ENCODE measurements at places on chromosomes 16 and 17.

DNA sequence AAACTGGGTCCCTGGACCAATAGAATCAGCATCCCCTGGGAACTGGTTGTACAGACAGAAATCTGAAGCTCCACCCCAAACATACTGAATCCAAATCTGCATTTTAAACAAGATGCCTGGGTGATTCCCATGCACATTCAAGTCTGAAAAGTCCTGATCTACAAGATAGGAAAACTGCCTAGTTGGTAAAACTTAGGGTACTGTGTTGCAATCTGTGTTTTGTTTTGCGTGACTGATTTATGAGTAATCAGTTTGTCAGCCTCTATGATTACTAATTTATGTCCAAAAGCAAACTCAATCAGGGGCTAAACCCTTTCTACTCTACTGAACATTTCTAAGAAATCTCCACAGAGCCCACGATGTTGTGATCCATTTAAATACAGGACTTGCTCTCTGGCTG, 103.8 kb downstream of the YPEL2 start:
- no peak for DNase-seq

GRCh38 chr17:48037838-48038323, 284 bp upstream of the COPZ2 start:
- no peak for DNase-seq

DNA sequence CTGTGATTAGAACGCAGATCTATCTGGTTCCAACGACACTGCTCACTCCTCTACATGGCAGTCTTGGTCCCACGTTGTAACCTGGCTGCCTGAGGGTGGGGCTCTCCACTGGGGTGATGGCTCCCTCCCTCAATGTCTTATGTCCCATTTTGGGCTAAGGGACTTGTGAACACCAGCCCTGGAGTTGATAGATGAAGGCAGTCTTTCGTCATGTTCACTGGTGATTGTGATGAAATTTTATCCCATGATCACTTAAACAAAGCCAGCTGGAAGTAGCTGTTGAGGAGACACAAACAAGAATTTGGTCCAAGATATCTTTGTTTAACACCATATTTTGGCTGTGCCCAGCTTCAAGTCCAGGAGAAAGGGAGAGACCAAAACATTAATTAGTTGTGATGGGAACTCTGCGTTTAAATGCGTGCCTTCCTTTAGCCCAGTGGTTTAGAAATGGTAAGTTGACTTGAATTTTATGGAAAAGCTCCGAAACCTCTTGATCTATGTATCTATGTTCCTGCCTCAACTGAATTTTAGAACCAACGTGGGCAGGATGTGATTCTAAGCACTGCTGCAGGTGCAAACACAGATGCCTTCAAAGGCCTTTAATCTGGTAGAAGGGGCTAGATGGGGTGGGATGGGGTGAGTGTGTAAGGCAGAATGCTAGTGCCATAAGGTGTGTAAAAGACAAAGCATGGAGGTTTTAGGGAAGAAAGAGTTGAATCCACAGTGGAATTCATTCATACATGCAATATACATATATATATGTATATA, 186.8 kb upstream of the IRX3 start:
- no peak for DNase-seq

GRCh38 chr16:85554889-85555718, 58.0 kb upstream of the GSE1 start:
- no peak for DNase-seq

GRCh38 chr17:7029659-7030058, 6.2 kb upstream of the SLC16A13 start:
- DNase-seq, result no peak

DNA sequence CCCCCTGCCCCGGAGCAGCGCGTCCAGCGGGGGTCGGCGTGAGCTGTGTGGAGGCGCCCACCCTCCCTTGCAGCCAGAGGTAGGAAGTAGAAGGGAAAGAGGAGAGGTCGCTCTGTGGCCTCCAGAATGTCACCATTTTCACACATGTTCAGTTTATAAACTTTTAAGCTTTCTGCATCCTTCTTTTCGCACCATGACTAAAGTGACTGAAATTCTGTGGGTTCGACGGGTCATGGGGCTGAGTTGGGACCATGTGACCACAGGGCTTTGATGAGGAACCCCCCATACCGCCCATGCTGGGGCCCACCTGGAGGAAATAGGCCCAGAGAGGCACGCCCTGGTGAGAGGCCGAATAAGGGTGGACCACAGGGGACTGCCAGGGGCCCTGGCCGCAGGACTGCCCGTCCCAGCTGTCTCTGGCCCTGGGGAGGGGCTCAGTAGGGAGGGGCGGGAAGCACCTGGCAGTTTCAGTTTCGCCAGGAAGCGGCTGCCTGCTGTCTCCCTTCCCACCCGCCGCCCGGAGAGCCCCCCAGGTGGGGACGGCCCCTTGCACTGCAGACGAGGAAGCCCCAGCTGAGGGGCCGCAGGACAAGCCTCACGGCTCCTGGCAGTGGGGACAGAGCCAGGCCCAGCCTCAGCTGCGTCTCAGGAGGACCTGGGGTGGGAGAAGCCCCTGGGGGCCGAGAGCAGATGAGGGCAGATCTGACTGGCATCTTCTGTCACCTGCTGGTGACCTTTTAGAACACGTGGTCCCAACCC, 9.0 kb downstream of the CBFA2T3 start:
- no peak for DNase-seq

GRCh38 chr17:82249896-82250581, 21.2 kb downstream of the SLC16A3 start:
- DNase-seq, result no peak

GRCh38 chr16:24138024-24138423, 118.1 kb upstream of the CACNG3 start:
- no peak for DNase-seq

- DNase-seq, result no peak
Observed at GRCh38 chr16:31085873-31086628, 2.7 kb downstream of the PRSS53 start.

- DNase-seq, result no peak
Observed at GRCh38 chr16:70395345-70395901, 43.5 kb downstream of the ST3GAL2 start.

DNA sequence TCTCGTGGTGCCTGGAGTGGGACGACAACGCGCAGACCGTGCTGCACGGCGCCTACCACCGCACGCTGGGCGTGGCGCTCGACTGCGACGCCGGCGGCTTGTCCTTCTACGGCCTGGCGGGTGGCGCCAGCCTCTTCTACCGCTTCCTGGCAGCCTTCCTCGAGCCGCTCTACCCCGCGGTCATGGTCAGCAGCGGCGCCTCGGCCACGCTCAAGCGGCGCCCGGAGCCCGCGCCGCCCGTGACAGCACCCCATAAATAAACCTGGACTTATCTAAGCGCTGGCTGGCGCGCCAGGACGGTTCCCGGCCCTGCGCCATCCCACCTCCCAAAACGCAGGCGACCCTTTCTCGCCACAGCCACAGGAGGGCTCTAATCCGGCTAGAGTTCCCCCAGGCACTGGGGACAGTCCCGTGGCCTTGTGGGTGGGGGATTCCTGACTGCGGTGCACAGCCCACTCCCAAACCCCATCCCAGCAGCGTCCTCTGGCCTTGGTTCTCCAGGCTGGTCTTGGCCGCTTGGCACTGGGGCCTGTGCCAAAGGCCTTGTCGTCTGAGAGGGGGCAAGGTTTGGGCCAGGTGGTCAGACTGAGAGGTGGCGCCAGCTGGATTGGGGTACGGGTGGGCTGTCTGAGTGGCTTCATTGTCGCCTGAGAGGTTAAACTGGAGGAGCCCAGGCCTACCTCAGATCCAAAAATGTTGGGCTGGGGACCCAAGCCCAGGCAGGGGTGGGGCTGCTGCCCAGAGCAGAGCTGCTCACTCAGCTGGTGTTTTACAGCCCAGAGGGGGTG, 10.1 kb upstream of the SLC16A5 start:
- no peak for DNase-seq

GRCh38 chr17:69669441-69670178, 255.1 kb downstream of the MAP2K6 start:
- no peak for DNase-seq

DNA sequence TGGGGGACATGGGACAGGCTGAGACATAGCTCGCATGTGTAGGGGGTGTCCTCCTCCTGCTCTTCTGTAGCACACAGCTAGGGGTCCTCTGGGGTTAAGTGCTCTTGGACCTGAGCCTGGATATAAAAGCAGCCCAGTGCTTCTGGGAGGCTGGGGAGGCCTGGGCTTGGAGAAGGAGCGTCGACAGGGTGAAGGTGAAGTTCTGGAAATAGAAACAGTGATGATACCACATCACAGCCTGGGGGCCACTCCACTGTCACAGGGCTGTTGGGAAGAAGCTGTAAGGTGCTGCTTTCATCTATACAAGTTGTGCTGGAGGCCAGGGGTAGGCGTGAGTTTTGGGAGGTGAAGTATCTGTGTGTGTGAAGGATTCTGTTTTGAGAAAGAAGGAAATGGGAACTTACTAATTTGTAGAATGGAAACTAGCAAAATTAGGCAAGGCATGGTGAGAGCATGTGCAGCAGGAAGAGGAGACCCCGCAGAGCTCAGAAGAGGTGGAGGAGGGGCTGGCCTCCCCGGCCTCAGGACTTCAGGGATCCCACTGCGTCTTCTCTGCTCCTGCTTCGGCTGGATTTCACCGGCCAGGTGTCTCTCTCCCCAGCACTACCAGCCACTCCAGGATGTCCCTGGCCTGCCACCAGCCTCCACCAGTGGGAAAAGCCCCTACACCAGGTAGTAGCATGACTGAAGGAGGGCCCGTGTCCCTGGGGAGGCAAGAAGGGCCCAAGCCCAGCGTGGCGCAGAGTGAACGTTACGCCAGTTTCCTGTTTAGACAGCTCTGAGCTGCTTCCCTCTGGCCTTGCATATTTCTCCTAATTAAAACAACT, 19.4 kb downstream of the PLCG2 start:
- DNase-seq, result no peak

DNA sequence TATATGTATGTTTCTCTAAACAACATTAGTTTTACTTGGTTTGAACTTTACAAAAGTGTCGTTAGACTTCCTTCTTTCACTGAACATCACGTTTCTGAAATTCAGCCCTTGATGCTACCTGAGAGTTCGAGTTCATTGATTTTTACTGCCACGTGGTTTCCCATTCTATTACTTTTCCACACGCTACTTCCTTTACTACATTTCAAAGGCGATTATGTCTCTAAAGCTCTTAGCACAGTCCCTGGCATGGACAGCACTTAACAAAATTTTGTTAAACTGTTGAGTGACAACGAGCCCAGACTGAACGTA, 15.9 kb upstream of the ARHGAP17 start:
- DNase-seq, result no peak

GRCh38 chr17:13462146-13462545, 139.6 kb downstream of the HS3ST3A1 start:
- peak; percentile 0 for DNase-seq

- DNase-seq, result no peak
Observed at GRCh38 chr17:81388091-81388611, 7.1 kb upstream of the BAHCC1 start.

GRCh38 chr16:57277586-57277985, 6.9 kb downstream of the PLLP start:
- DNase-seq, result no peak

DNA sequence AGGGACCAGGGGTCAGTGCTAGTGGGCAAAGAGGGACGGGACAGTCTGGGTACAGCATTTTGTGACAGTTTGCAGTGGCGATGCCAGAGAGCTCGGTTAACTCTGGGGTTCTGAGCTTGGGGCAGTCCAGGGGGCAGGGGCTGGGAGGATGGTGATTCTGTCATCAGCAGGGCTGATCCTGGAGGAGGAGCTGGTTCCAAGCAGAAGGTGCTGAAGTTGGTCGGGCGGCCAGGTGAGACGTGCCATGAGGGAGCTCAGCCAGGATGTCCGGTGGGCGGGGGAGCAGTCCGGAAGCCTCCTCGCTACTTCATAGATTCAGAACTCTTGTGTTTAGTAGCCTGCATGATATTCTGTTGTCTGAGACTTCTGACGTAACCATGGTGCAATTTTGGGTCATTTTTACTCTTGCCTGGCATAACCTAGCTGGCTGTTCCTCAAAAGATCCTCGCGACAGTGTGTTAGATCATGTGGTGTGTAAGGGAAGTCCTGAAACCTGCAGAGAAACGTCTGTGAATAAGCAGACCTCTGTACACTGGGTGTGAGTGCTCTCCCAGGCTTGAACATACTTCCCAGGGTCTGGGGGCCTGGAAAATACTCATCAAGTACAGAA, 122.0 kb downstream of the CLEC16A start:
- no peak for DNase-seq

DNA sequence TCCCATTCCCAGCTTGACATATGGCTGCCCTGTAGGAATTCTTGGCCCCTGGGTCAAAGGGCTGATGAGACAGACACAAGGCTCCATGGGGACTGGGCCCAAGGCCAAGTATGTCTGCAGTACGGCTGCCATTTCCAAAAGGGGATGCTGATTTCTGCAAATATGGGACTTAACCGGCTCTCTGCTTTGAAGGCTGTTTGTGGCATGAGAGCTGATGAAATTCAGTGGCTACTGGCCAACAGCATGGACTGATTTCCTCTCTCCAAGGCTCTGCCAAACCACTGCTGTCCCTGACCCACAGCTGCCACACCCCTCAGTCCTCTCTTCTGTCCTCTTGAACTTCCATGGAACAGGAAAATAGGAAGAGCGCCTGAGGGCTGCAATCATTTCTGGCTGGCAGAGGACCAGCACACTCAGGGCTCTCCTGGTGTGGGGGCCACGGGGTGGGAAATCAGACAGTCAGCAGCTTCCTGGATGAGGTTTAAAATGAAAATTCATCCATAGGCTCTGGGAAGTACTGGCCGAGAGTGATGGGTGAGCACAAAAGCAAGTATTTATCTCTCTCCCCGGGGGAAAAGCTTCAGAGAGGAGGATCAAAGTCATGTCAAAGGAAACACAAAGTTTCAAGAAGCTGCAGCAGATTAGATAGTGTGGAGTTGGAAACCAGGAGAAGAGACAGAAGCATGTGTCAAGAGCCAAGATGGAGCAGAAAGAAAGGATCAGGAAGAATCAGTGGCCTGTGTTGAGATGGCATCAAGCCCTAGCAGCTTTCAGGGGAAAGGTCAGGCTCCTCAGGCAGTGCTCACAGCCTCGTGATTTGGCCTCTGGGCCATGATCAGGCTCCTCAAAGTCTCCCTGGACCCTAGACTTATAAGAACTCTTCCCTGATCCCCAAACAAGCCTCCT, 64.1 kb upstream of the SREBF1 start:
- peak; percentile 82 for DNase-seq

DNA sequence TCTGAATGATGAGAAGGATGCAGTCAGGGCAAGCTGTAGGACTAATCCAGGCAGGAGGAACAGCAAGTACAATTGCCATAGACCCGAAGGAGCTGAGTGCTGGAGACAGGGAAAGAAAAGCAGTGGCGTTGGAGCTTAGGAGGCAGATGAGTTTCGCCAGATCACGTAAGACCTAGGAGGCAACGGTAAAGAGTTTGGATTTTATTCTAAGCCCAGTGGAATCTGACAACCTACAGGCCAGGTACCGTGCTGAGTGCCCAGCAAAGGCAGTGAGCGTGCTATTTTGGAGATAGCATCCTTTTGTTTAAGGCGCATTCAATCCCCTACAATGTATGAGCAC, 1.2 kb downstream of the USP43 start:
- DNase-seq, result no peak

GRCh38 chr16:51228097-51228659, 77.1 kb upstream of the SALL1 start:
- DNase-seq, result no peak

- DNase-seq, result no peak
Observed at GRCh38 chr16:86436466-86437185, 73.7 kb upstream of the FOXF1 start.
